Skeletal muscle tissue (tissue), 5 donors: ENCODE measurements at places on chromosomes 3 and 15. TPM values are rescaled to one million over a fixed set of nuclear protein-coding genes. Genes with fewer than 3 reads are reported as not detected.

The HYKK gene
- total RNA-seq, result 3.7 TPM

The NEK10 gene
- total RNA-seq, result 15.1 TPM

The TARS3 gene
- total RNA-seq, result 21.4 TPM

The VPS13C gene
- 73.6 TPM for total RNA-seq

The IMPG2 gene
- 2.6 TPM for total RNA-seq
